Activated gamma-delta T cell (primary cell): ENCODE measurements at places on chromosomes 12 and 14.

- no peak for DNase-seq
These were observed 50.1 kb downstream of the ACTN1 start for GRCh38 chr14:68928770-68929550.

DNA sequence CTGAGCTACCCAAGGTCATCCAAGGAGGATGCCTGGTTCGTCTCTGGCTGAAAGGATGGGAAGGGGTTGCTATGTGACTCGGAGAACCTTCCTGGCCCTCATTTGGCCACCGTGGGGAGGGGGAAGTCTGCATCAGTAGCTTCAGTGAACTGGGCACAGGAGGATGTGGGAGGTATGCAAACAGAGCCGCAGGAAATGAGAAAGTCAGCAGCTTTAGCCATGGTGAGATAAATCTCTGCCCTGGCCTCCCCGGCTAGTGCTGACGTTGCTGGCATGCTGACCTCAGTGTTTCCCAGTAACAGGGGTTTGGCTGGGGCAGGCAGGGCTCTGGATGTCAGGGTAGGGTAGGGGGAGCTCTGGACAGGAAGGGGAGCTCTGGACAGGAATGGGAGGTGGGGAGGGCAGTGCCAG is 2.3 kb upstream of the CEBPE start:
- no peak for DNase-seq

DNA sequence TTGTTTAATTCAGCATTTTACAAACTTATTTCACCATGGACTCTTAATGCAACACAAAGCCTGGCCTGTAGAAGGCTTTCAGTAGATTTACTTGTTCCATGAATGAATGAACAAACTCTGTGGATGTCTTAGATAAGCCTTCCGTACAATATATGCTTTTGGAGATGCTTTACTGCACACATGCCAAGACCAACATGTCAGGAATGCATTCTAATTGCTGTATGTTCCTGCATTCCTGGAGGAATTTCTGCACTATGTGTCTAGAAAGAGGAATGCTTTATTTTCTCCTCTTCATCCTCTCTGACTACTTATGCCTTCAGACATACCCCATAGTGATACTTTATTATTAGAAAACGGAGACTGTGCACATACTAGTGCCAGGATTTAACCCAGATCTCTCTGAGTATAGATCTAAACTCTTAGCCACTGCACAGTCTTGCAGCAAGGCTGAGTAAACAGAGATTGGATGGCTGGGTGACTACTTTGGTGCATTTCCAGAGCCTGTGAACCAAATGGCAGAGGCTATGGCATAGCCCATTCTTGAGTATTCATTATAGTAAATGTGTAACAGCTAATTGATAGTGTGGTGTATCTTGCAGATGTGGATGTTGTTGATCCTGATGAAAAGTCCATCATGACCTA is 108.2 kb downstream of the SYNE2 start:
- DNase-seq = no peak

- DNase-seq = no peak
These were observed 238.1 kb upstream of the CRY1 start for GRCh38 chr12:107331471-107331870.

DNA sequence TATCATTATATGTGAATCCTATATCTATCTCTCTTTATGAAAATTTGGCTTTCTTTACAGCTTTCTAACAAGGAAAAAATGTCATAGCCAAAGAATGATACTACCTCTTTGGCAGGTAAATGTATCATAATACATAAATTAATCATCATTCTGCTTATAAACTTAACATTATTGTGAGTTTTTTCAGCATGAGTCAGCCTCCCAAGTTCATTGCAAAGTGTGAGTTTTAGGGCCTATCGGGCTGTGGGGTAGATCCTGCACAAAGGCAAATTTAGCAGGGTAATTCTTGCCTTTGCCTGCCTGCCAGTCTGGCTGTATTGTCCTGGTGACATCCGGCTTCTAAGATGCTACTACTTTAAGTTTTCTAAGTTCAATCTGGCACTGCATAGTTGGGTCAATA is 412.6 kb downstream of the MDGA2 start:
- no peak for DNase-seq

GRCh38 chr12:105874121-105874520 is 264.6 kb downstream of the NUAK1 start:
- no peak for DNase-seq

- DNase-seq = no peak
These were observed 74.6 kb downstream of the CIT start for GRCh38 chr12:119802472-119802871.

DNA sequence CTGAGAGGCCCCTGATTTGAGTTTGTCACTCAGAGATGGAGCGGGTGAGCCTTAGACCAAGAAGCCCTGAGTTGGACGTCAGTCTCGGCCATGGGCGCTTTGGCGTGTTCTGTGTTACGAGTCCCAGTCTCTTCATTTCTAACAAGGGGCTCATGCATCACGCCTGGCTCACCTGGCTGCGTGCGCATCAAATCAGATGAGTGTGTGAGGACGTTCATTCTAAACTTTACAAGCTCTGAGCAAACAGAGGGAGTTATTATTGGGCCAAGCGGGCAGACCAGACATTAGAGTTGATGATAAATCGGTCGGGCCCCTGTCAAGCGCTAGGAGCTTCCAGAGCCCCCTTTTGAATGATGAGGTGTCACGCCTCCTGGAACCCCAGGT is 117.2 kb downstream of the CALM1 start:
- DNase-seq = no peak

DNA sequence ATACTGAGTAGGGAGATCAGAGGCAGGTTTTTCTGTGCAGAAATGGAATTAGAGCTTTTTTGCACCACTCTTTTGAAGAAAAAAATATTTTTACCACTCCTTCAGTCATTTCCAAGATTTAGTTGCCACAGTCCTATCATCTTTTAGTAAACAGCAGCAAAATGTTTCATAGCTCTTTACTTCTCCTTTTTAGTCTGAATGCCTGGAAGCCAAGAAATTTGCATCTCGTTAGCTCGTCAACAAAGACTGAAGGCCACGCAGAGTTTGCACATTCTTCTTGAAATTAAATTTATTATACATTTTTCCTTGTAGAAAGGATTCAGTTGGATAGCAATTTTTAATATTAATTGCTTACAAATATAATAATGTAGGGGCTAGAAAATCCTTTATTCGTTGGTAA is 544.5 kb upstream of the ATP2B1 start:
- no peak for DNase-seq

- no peak for DNase-seq
These were observed 23.7 kb upstream of the NXPH4 start for GRCh38 chr12:57192920-57193319.

DNA sequence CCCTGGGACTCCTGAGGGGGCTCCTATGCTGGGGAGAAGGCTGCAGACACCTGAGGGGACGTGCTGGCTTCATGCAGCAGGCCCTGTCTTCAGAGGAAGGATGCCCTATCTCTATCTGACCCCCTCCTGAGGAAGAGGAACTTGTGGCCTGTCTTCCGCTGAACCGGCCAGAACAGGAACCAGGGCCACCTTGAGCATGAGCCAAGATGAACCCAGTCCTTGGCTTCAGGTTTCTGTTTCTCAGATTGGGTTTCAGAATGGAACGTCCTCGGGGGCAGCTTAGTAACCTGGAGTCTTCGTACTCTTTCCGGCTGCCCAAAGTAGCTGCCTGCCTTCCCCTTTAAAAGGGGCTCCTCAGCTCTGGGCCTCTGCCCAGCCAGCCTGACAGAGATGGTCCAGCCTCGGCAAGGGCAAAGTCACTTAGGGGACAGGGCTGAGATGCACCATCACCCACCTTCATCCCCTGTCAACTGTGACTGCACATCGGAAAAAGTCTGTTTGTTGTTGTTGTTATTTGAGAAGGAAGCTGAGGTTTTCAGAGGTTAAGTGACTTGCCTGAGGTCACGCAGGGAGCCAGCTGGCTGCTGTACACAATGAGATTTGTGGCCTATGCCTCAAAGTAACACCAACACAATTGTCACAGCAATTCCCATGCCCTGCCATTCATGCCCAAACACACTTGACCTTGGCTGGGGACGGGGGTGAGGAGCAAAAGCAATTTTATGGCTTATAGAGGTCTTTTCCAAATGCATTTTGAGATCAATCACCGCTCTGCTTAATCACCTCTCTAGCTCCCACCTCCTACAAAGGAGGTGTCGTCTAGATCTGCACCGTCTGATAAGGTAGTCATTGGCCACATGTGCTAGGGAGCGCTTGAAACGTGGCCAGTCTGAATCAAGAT is 13.4 kb downstream of the ASB2 start:
- DNase-seq = no peak
